Thymus (tissue), 14 donors: ENCODE measurements at places on chromosomes 5 and 9.

GRCh38 chr5:169701910-169702451, 64.9 kb downstream of the DOCK2 start:
- DNase-seq = no peak

DNA sequence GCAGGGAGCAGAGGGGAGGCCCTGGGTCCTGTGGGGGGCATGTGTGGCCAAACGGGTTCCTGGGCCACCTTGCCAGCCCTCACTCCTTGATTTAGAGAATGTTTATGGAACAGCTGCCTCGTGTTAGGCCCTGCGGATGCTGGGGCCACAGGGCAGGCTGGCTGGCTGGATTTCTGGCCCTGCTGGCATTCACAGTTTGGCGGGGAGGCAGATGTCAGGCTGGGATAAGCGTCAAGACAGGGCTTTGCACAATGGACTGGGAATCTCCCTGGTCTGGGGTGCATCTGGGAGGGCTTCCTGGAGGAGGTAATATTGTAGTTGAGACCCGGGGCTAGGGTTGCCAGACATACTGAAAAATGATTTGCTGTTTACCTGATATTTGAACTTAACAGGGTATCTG, 13.8 kb downstream of the NCS1 start:
- no peak for DNase-seq

- DNase-seq = no peak
Observed at GRCh38 chr9:82247318-82247717, 258.7 kb downstream of the SPATA31D1 start.

GRCh38 chr9:34701023-34701768, 8.7 kb downstream of the CCL21 start:
- DNase-seq = peak; percentile 60

- no peak for DNase-seq
Observed at GRCh38 chr9:6051511-6051950, 36.1 kb upstream of the RANBP6 start.

- no peak for DNase-seq
Observed at GRCh38 chr5:75716715-75717081, 539 bp downstream of the POC5 start.

- no peak for DNase-seq
Observed at GRCh38 chr5:1515921-1516571, 7.7 kb downstream of the LPCAT1 start.

GRCh38 chr9:137380171-137380570, 42.8 kb downstream of the EXD3 start:
- DNase-seq = no peak

DNA sequence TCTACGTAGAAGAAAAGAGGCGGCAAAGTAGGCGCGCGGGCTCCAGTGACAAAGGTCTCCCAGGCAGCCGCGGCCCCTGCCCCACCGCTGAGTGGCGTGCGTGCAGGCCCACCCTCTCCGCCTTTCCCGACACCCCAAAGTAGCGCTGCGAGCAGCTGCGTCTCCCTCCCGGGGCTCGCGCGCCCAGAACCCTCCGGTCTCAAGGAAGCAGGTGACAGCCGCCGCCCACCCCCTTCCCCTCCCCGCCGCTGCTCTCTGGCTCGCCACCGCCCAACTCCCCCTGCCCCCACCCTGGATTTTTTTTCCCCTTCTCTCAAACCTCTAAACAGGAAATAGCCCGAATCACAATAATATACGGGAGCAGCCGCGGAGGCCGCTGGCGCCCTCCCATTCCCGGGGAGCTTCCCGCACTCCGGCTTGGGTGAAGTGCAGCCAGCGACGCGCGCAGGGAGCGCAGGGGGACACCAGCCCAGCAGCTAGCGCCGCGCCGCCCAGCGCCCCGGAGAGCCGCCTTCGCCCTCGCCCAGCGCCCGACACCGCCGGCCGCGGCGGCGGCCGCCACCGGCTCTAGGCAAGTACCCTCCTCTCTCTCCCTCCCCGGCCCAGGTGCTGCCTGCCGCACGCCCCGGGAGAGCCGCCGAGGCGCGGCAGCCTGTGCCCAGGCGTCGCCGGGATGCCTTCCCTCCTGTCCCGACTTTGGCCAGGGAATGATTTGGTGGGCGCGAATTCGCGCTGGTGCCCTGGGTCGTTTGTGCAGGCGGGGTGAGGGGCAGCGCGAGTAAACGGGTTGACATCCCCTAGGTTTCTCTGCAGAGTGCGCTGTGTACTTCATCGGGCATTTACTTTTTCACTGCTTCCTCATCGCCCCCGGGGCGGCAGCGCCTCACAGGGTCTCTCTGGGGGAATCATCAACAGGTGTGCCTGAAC, 52.7 kb upstream of the TJP2 start:
- DNase-seq = peak; percentile 56

DNA sequence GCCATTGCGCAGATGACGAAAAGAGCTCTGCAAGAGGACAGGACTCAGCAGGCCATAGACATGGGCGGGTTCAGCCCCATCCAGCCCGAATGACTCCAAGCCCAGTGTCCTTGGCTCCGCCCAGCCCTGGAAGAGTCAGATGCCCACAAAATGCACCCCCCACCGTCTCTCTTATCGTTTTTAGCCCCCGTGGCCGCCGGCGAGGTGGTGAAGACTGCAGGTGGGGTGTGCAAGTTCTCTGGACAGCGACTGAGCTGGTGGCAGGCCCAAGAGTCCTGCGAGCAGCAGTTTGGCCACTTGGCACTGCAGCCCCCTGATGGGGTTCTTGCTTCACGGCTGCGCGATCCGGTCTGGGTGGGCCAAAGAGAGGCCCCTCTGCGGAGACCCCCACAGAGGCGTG, 2.1 kb downstream of the ADGRD2 start:
- no peak for DNase-seq

DNA sequence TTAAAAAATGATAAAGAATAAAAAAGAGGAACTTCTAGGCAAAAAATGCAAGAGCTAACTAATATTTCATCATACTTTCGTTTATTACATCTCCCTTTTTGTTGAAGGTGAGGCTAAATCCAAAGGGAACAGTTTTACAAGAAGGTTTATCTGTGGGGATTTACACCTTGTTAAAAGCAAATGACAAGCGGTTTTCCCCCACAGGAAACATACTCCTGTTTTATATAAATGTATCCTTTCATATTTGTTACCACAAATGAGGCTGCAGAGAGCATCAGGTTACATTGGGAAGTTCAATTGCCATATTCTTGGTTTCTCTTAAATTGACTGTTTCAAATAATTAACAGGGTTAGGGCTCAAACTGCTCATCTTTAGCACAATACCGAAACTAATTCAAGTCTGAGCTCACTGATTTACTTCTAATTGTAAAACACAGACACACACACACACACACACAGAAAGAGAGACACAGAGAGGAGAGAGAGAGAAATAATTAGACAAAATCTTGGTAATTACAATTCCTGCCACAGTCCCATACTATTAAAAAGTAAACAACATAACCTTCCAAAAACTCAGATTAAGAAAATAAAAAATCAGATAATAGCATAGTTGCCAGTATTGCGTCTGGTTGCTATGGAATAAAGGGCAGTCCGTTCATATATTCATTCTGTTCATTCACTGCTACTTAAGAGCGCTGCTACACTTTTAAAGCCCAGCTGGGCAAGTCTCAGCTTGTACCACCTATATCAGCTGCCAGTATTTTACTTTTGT, 17.1 kb downstream of the RFX3 start:
- no peak for DNase-seq

GRCh38 chr5:60842871-60843385, 1.1 kb downstream of the ELOVL7 start:
- DNase-seq = no peak

DNA sequence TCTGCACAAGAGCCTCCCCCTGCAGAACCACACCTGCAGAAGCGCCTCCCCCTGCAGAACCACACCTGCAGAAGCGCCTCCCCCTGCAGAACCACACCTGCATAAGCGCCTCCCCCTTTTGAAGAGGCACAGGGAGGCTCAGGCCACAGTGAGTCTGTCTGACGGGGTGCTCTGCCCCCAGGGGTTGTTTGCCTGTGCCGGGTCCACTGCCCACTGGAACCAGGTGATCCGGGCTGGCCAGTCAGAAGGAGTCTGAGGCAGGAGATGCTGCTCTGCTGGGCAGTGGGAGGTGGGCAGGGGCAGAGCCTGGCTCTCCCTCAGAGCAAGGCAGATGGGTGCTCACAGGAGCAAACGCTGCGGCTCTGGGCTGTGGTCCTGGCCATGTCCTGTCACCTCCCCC, 60.8 kb upstream of the RNU6ATAC start:
- DNase-seq = no peak

- no peak for DNase-seq
Observed at GRCh38 chr5:163463063-163463435, 2.6 kb downstream of the HMMR start.

DNA sequence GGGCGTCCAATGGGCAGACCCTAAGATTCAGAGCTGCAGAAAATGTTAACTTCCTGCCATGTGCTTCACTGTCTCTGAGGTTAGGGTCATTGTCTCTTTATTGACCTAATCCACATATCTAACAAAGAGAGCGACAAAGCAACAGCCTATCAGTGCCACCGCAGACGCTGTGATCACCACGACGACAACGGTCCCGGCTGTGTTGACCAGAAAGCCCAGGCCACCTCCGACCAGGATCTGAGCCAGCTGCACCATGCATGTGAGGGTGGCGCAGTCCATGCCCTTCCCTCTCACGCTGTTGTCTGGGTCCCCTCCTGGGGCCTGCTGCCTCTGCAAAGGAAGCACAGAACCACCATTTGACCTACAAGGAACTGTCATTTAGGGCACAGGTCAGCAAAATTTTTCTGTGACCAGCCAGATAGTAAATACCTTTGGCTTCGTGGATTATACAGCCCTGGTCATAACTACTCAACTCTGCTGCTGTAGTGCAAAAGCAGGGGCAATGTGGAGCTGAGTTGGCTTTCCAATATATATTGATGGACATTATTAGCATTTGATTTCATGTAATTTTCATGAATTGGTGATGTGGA, 8.5 kb downstream of the RXFP3 start:
- no peak for DNase-seq

DNA sequence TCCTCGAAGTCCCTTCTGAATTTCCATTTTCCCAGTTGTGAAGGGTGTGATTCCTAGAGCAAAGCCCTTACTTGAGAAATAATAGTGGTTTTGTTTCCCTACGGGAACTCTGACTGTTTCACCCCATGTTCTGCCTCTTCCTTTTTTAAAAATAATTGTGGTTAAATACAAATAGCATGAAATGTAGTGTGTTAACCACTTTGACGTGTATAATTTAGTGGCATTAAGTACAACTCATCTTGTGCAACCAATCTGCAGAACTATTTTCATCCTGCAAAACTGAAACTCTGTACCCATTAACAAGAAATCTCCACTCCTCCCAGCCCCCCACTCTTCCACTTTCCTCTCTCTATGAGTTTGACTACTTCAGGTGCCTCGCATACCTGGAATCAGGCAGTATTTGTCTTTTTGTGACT, 35.6 kb upstream of the HAND1 start:
- DNase-seq = no peak

GRCh38 chr9:112384219-112384618, 4.3 kb downstream of the HSDL2 start:
- DNase-seq = no peak

DNA sequence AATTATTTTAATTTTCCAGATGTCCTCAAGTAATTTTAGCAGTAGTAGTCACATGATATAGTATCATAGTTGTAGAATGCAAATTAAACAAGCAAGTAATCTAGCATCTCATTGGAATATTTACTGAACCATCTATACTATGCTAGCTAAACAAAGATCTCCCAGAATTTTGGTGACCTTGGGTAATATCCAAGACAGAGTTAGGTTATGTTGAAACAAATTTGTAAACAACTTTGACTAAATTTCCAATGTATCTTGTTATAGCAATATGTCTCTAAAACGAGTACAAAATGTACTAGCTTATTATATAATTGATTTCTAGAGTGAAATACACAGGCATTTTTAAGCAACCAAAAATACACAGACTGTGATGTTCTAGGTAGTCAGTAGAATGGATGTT, 41.5 kb downstream of the VCAN start:
- DNase-seq = no peak

DNA sequence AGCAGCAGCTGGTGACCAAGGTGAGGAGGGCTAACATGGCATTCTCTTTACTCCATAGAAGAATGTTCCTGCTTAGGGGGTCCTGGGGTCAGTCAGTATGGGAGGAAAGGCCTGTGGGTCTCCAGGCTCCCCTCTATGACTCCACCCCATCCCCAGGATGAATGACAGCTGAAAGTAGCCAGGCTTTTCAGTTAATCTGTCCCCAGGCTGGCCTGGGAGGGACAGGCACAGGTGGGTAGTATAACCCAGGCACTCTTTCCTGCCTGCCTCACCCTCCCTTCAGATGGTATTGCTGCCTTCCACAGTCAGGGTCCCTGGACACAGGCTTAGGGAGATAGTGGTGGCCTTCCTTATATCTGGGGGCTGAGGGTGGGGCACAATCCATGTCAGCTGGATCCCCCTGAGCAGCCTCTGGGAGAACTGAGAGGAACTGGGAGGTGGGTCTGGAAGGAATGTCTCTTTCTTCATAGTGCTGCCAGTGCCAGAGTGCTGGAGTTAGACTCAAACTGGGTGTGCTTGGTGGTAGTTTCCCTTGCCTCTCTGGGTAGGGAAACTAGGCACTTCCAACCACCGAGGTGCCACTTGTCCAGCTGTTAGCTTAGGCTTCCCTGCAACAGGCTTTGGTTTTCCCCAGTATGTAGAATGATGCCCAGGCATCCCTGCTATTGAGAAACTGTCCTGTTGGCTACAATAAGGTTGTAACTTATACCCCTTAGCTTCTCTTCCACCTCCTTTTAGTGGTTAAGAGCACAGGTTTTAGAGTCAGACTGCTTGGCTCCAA, 27.8 kb downstream of the LARP1 start:
- DNase-seq = no peak

- no peak for DNase-seq
Observed at GRCh38 chr5:180696116-180696515, 43.7 kb downstream of the OR2Y1 start.

DNA sequence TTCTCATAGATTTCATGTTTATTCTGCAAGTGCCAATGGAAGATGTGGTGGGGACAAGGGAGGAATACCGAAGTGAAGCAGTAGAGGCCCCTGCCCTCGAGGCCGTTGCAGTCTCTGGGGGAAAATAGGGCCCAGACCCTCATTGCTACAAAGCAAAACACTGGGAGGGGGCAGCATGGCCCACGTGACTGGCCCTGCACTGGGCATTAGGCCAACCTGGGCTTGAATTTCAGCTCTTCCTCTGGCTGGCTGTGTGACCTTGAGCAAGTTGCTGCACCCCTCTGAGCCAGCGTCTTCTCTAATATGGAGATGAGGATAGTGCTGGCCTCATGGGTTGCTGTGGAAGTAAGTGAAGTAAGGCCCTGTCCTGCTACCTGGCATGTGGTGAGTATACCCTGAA, 709 bp upstream of the SYNPO start:
- no peak for DNase-seq

DNA sequence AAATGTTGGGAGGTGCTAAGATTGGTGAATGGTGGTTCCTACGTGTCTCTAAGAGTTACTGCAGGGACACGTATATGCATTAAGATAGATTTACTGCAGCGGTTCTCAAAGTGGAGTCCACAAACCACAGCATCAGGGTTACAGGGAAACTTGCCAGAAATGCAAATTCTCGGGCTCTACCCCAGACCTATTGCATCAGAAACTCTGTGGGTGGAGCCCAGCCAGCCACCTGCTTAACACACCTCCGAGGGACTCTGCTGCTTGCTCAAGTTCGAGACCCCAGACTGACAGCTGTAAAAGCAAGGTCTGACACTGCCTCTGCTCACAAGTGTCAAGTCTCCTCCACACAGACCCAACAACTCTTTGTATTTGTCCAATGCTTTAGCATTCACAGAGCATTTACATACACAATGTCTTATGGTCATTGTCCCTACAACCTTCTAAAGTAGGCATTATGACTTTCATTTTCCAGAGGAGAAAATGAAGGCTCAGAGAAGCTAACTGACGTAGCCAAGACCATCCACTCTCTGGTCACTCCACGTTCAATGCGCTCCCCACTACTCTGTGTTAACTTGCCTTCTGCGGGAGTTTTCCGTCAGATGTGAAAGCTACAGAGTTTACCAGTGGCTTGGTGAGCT, 48.8 kb downstream of the HSD17B3 start:
- no peak for DNase-seq
